Hypothalamus (tissue), 51 donors: ENCODE measurements at places on chromosomes 16 and 17.

GRCh38 chr17:73411313-73411747, 99.5 kb upstream of the CDC42EP4 start:
- DNase-seq, result no peak

- peak; percentile 42 for DNase-seq
These were observed 982 bp downstream of the SPAG9 start for GRCh38 chr17:51119415-51120356.

DNA sequence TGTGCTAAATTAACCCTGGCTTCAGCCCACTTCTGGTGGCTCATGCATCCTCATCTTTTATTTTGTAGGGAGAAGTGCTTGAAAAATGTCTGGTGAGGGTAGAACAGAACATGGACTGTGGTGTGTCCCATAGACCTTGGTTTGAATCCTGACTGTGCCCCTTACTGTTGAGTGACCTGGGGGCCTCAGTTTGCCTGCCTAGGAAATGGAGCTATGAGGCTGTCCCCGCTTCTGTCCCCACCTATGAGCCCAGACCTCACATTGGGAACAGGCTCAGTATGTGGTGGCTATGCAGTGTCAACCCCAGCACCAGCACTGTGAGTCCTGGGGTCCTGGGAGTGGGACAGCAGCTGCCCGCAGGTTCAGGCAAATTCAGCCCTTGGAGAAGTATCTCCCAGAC, 186.3 kb upstream of the GSE1 start:
- no peak for DNase-seq

- no peak for DNase-seq
These were observed 200.6 kb downstream of the XYLT1 start for GRCh38 chr16:17270111-17270510.

DNA sequence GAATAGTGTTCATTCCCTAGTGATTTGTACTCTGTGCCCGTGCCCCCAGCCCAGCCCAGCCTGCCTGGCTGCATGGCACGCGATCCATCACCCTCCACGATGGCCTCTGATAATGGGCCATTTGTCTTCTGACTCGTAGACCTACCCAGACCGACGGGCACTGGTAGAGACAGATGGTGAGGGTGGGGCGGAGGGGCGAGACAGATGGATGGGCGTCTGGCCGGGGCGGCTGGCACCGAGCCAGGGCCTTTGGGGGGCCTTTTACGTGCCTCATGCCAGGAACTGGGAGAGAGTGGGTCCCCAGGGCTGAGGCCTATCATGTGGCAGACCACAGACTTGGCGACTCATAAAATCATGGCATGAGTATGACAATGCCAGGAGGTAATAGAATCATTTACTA, 25.4 kb downstream of the CRHR1 start:
- DNase-seq, result no peak

- no peak for DNase-seq
These were observed 49.2 kb downstream of the MRTFB start for GRCh38 chr16:14120335-14120734.

- DNase-seq, result no peak
These were observed 5.4 kb upstream of the HEXIM2 start for GRCh38 chr17:45156242-45156641.

- no peak for DNase-seq
These were observed 130.8 kb downstream of the XYLT1 start for GRCh38 chr16:17339764-17340541.

- no peak for DNase-seq
These were observed 789.9 kb upstream of the KIF2B start for GRCh38 chr17:53032861-53033271.

DNA sequence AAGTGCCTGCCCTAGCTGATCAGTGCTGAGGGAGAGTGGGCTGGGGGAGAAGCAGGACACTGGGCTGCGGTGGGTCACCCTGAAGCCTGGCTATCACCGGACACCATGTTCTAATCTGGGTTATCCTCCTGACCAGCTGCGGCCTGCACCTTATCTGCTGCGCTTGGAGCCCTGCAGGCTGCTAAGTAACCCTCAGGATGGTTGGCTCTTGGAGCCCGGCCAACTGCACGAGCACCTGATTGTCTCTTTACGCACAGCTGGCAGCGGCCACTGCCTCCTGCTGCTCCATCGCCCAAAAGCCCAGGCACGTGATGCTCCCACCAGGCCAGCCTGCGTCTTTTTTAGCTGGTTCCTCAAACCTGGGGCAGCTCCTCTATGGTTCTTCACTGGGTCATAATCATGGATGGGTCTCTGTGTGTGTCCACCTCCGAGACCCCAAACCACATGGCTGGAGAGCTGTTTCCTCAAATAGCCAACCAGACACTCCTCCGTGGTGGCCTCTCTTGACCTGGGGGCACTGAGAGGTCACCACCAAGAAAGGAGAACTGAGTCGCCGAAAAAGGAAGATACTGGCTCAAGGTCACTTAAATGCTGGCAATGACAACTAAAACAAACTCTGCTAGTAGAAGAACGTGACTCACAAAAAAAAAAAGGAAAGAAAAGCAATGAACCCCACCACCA, 21.7 kb downstream of the SPHK1 start:
- DNase-seq, result no peak

- no peak for DNase-seq
These were observed 15.8 kb upstream of the AKTIP start for GRCh38 chr16:53518550-53519416.

DNA sequence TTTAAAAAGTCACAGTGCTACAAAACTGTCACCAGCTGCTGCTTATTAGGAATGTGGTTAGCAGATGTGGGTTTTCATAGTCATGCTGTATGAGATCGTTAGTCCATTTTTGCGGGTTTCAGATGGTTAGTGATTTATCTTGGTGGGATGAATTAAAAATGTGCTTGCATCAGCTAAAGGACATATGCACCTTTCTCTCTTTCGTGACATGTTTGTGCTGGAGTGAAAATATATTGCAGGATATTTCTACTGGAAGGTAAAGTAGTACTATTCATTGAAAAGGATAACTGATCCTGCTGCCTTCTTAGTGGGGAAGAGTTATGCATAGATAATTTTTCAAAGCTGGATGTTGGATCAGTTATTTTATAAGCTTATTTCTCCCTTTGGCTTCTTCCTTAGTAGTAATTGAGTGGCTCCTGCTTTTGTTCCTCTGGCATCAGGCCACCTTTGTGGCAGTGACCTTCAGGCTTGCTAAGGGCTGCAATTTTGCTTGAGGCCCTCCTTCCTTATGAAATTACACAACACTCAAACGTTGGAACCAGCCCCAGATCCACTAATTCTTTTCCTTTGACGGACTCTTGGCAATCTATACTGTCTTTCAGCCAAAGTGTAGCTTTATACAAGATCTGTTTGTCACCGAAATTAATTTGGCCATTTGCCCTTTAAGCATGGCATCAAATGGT, 7.5 kb upstream of the SNTB2 start:
- no peak for DNase-seq

DNA sequence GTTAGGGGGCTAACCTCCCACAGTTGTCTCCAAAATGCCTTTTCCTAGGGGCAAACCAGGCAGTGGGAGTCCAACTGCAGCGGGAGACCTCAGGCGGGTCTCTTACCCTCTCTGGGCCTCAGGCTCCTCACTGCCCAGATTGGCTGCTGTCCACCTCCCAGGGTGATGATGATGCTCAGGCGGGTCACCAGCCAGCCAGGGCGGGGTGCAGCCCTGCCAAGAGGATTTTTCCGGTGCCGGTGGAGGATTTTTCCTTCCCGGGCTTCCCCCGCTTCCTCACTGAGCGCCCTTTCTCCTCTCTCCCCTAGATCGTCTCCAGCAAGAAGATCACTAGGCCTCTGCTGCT, 22.8 kb downstream of the CPNE2 start:
- DNase-seq, result no peak
